ENCODE measurements at places on chromosomes 6 and 20.

DNA sequence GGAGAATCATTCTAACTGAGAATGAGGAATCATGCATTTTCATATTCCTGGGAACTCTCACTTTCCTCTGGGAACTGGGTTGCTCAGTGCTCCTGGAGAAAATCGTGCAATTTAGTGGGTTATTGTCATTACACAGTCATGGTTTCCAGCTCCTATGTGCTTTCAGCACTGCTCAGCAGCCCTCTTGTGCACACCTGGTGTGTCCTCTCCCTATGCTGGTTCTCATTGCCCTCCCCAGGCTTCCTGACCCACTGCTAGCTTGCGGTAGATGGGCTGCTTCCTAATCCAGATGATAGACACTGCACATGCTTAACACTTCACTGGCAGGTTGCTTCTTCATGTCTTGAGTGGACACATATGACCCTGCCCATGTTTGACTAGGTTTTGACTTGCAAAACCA, 39.7 kb downstream of the TMEM200A start:
- DNase-seq: no peak

DNA sequence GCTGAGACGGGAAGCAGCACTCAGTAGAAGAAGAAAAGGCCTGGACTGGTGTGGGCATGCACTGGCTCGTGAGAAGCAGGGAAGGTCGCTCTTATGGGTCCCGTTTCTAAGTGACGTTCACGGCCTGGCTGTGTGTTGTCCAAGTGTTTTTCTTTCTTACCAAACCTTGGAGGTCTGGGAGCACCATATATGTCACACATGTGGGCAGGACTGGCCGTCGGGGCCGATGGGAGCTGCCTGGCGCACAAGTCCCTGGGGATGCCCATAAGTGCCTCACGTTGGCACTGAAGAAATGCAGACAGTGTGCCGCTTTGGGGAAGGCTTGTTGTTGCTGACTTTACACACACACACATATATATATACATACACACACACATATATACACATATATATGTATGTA, 86.0 kb upstream of the DUSP22 start:
- DNase-seq: no peak

- no peak for DNase-seq
Measured at GRCh38 chr6:9428421-9429172, 986.3 kb downstream of the TFAP2A start.

DNA sequence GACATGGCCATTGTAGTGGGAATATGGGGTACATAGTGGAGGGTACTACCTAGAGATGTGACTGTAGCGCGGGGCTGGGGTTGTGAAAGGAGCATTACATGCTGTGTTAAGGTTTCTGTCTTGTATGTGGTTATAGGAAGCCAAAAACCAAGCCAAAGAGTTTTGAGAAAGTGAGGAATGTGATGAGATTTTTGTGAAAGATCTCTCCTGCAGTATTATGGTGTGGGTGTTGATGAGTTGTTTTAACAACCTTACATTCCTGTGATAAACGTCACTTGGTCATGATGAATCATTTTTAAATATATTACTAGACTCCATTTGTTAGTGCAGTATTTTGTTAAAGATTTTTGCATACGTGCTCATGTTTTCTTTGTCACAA, 48.9 kb downstream of the ZFAND3 start:
- DNase-seq: no peak

DNA sequence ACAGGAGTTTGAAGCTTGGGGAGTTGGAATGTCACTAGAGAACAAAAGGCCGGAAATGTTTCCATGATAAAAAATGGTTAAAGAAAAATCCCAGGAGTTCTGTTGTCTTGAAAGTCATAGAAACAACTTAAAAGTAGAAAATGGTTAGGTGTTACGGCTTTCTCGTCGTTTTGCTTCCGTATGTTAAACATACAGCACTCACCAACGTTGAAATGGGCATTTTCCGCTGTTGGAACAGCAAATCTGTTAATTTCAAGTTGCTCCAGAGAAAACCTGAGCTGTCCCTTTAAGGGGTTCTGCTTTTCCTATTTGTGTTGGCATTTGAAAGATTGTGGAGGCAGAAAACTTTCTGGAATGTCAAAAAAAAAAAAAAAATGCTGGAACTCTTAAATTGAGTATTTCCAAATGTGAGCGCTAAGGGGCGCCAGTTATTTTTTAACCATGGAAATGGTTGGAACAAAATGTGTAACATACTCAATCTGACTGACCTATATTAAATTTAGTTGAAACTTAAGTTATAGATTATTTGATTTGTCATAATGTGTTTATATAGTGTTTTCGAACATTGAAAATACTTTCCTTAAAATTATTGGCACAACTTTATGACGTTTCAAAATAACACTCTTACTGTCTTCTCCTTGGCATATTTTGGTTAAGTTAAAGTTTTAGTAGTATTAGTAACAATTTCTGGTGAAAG, 2.2 kb downstream of the QKI start:
- no peak for DNase-seq

DNA sequence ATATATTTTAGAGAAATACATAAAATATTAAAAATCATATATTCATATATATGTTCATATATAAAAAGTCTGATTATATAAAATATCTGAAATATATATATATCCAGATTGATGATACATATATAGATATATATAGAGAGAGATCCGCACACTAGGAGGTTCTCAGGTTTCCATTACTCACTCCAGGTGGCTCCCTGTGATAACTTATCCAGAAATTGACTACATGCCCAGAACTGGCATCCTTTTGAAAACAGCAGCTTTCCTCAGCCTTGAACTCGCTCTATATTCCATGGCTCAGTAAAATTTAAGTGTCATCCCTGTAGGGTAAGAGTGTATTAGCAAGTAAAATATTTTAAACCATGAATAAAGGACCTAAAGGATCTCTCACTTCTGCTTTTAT, 206.8 kb downstream of the TINAG start:
- no peak for DNase-seq

- no peak for DNase-seq
Measured at GRCh38 chr6:134584847-134585516, 267.1 kb upstream of the SGK1 start.

- peak; percentile 35 for DNase-seq
Measured at GRCh38 chr6:25487012-25487411, 165.0 kb upstream of the SCGN start.

DNA sequence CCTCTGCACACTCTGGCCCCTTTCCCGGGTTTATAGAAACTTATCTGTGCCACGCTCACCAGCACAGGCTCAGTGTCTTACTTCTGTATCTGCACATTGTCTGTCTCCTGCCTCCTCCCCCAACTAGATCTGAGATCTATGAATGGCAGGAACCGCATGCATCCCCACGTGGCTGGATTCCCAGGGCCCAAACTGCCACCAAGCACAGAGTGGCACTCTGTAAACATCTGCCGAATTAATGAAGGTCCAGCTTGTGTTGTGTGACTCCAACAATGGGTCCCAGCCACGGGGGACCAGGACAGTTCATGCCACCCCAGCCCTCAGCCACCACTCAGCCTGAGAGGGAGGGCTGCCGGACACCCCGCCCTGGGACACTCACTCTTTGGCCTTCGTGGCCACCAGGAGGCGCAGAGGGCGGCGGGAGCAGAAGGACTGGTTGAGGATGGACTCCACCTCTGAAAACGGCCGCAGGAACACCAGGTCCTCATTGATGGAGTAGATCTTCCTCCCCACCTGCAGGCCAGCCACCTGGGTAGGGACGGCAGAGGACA, 171.1 kb downstream of the PREX1 start:
- no peak for DNase-seq

- DNase-seq: no peak
Measured at GRCh38 chr6:17820055-17820454, 113.3 kb upstream of the NUP153 start.

DNA sequence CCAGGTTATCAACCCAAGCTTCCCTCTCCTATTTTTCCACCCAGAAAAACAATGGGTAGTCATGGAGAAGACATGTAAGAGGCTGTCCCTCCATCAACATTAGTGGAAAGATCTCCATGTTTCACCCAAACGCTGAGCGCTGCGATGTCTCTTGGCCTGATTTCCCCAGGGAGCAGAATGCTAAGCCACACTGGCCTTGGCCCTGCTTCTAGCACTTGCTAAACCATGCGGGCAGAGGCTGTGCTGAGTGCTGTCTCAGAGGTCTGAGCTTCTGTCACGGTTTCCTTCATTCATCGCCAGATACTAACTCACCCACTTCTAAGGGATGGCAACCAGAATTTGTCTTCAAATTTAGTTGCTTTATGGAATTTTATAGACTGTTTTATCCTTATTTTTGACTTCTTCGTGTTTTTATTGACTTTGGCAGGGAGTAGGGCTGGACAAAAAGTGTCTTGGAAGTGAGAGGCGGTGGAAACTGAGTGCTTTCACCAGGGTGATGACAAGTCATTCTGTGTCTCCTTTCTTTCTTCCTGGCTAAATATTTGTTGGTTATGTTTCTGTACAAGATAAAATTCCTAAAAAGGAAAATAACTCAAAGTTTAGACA, 181.4 kb upstream of the UST start:
- no peak for DNase-seq

DNA sequence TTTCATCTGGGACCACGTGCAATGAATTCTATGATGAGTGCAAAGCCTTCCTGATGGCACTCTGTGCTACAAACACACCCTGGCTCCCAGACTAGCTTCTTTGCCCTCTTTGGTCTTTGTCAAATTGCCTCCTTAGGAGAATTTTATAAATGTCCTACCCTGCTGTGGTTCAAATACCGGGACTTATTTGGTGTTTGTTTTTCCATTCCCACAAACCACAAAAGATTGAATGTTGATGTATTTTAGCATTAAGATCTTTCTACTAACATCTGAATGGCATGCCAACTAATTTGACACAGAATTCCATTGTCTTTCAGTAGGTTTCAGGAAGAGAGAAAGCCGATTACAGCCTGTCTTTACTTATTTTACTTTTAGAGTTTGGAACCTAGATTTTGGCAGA, 424.2 kb upstream of the SLC35B3 start:
- DNase-seq: no peak
